NCI-H2029 treated with DMSO at 0.1 percent for 48 hours (cell line): ENCODE measurements at places on chromosomes 3 and 15.

- no peak for DNase-seq
Observed at GRCh38 chr3:13348100-13348499, 72.0 kb downstream of the NUP210 start.

DNA sequence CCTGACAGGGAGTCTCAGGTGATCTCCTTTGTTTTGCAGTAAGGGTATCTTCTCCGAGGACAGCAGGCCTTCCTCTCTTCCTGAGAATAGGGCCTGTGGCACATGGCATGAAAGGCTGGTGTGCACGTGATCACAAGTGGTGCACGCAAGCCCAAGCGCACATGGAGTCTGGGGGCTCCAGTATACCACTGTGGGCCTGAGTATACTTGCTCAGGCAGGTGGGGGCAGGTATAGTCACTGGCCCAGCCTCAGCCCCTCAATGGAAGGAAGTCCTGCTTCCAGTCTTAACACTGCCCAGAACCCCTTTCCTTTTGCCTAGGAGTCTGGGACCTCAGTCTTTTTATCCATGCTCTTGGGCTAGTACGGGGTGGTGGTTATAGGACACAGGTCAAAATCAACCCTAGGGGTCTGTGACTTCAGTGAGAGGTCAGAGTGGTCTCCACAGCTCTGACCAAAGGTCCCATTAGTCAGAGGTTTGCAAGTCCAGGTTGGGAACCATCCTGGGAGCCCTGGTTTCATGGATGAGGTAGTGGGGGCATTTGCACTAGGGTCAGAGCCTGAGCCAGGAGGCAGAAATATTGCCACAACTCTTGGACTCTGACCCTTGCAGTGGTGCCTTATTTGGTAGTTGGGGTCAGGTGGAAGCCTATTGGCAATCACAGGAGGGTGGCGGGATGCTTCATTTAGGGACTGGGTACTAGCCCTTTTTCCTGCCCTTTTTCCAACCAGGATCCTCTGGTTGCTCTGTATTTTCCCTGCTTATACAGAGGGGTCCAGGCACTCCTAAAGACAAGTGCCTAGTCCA lies 823 bp upstream of the CCDC71 start:
- no peak for DNase-seq

DNA sequence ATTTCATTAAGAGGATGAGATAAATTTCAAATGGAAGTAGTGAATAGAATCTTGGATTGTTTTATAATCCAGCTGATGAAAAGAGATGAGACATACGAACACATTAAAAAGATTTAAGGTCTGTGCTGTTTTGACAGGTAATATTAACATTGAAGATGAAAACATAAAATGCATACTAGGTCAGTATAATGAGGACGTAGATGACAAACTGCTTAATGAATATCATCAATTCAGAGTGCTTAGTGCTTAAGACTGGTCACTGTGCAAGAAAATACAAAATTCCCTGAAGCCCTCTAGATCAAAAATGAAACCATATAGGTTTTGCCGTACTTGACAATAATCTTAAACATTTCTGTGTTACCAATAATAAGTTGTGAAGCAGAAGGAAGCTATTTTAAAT lies 173.4 kb upstream of the THRB start:
- no peak for DNase-seq

GRCh38 chr15:59993950-59994401 lies 10.1 kb upstream of the FOXB1 start:
- DNase-seq, result no peak

DNA sequence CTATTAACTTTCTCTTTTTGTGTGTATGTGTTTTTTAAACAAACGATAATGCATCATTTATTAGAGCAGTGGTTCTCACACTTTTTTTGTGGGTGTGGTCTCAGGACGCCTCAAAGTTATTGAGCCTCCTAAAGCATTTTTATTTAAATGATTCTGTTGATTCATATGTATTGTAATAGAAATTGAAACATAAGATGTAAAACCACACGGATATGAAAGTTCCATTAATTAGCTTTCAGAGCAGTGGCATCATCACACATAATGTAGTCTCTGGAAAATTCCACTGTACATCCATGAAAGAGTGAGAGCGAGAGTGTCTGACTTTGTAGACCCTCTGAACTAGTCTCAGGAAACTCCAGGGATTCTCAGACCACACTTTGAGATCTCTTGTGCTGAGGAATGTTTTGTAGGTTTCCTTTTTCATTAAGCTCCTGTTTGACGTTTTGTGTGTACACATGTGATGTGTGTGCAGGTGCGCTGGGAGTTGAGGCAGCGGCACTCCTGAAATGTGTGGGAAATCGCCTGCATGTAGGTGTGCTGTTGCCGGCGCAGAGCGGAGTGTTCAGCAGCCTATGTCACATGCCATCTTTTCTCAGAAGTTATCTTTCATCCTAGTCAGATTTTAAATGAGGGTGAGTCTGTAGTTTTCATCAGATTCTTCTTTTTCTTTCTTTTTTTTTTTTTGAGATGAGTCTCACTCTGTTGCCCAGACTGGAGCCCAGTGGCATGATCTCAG lies 5.3 kb upstream of the TRAK1 start:
- no peak for DNase-seq

DNA sequence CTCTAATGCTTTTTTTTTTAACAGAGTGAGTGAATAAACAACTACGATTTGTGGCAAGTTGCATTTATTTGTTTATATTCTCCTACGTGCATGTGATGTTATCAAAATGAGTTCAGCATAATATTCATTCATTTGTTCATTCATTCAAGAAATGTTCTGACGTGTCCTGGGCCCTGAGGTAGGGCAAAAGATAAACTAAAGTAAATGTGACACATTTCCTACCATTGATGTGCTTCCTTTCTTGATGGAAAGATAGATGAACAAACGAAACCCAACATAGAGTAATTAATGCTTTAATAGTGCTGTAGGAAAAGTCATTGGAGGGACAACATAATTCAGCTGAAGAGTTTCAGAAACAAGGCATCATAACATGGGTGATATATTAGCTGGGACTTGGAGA lies 261.5 kb upstream of the KCNMB2 start:
- no peak for DNase-seq

DNA sequence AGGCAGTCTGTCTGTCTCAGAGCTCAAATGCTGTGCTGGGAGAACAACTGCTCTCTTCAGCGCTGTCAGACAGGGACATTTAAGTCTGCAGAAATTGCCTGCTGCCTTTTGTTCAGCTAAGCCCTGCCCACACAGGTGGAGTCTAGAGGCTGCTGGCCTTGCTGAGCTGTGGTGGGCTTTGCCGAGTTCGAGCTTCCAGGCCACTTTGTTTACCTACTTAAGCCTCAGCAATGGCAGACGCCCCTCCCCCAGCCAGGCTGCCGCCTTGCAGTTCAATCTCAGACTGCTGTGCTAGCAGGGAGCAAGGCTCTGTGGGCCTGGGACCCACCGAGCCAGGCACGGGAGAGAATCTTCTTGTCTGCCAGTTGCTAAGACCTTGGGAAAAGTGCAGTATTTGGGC lies 25.0 kb upstream of the RPP14 start:
- no peak for DNase-seq

DNA sequence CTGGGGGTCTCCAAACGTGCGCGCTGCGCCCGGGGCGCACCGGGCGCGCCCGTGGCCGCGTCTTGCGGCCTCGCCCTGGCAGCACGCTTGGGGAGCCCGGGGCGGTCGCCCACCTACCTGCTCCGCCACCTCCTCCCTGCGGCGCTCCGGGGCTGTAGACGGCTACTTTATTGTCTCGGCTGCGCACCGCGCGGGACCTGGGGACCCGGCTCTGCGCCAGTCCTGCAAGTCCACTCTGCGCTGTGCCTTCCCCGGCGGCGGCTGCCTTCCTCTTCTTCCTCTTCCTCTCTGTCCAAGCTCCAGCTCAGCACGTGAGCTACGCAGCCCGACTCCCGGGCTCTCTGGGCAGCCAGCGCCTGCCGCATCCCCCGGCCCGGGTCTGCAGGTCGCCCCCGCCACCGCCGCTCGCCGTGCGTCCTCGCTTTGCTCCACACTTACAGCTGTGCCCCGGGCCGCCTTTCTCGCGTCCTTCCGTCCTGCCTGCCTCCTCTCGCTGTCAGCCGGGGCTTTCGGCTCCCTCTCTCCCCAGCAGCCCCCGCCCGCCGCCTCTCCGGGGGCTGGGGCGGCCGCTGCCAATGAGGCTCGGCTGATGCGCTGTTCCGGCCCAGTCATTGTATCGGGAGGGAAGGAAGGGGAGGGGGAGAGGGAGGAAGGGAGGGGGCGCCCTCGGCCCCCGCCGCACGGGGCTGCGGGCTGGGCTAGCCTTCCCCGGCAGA lies 156.4 kb upstream of the FRMD4B start:
- DNase-seq, result no peak

GRCh38 chr15:29997499-29997898 lies 85.3 kb upstream of the GOLGA8J start:
- no peak for DNase-seq

DNA sequence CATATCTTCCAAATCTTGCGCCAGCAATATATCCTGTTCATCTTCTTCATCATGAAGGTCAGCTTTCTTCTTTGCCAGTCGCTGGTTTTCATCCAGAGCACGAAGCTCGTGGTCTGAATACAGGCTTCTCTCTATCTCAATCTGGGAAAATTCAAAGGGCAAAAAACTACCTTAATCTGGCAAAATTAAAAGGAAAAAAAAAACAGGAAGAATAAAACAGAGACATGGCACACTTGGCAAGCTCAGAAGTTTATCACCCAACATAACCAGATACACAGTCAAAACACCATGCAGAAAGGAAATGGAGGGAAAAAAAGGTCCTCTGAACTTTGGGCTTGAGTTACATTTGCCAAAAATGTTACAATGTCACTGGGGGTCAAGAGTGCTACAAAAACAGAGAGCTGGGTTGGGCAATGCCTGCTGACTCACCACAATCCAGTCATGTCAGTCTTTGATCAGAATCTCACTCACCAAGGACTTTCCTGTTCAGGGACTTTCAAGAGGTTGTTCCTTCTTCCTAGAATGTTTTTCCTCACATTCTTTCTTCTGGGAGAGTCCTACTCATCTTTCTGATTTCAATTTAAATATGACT lies 1.5 kb downstream of the MRPL46 start:
- DNase-seq, result no peak
